ENCODE measurements at places on chromosomes 12 and 14. TPM values are rescaled to one million over a fixed set of nuclear protein-coding genes. Genes with fewer than 3 reads are reported as not detected.

- DNase-seq, result no peak
Measured at GRCh38 chr14:24322672-24323071, 11.4 kb downstream of the LTB4R start.

GRCh38 chr12:32470936-32471470 is 71.6 kb downstream of the FGD4 start:
- DNase-seq, result no peak

DNA sequence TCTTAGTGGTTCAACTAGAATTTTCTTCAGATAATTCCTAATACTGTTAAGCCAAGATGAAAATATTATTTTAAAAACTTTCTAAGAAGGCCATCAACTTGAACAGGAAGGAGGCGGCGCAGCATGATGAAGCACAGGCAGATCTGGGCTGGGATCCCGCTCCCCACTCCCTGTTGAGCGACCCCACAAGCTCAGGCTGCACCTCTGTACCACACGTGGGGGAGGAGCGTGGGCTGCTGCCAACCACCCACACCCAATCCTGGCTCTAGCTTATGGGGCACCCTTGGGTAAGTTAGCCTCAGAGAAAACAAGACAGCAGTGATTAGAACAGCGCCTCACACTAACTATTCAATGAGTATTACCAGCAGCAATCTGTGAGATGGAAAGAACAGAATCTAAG is 6.0 kb downstream of the MTERF2 start:
- DNase-seq, result no peak

DNA sequence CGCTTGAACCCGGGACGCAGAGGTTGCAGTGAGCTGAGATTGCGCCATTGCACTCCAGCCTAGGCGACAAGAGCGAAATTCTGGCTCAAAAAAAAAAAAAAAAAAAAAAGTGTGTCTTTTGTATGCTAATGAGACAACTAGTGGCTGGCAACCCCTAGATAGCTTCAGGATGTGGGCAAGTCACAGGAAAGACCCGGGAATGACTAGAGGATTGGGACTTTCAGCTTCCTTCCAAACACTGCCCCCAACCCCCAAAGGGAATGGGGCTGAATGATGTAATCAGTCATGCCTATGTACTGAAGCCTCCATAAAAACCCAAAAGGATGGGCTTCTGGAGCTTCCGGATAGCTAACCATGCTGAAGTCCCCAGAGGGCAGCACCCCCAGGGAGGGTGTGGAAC is 28.6 kb downstream of the USP44 start:
- no peak for DNase-seq

DNA sequence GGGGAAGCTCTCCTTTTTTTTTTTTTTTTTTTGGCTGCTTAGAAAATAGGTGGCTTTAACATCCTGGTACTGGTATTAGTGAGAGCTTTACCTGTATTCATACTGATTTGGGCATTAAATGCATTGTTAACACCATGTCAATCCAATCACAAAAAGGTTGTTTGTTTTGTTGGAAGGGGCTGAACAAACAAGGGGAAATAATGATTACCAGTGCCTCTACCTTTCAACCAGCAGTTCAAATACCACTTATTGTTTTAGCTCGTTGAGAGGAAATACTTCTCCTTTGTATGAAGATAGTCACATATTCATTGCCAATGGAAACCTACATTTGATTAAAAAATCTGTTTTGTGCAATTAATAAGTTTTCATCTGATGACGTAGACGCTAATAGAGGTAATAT is 72.9 kb downstream of the MIPOL1 start:
- DNase-seq, result no peak

GRCh38 chr12:23614280-23614679 is 335.2 kb downstream of the SOX5 start:
- DNase-seq, result no peak

DNA sequence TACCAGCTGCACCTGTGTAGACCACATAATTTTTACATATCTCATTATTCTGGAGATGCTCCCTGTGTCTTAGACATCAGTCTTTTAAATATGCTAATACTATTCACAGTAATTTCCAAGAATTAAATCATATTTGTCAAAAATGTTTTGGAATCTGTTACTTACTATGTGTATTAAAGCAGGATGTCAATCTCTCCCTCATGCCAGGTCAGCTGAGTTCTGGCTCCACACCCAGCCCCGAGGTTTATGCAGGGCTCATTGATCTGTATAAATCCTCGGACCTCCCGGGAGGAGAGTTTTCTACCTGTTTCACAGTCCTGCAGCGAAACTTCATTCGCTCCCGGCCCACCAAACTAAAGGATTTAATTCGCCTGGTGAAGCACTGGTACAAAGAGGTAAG is 27.9 kb downstream of the OAS2 start:
- DNase-seq, result peak; percentile 45

DNA sequence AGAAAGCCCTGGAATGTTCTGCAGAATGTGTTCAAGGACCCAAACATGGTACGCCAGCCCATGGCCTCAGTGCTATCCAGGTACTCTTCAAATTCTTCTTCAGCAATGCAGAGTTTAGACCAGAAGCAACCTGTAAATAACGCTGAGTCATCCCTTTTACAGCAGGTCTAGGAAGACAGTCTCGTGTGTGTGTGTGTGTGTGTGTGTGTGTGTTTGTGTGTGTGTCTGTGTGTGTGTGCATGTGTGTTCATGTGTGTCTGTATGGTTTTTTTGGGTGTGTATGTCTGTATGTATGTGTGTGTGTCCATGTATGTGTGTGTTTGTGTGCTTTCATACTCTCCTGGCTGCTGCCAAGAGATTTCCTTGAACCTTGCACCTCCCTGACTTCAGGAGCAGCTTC is 60.1 kb upstream of the RFX4 start:
- no peak for DNase-seq

DNA sequence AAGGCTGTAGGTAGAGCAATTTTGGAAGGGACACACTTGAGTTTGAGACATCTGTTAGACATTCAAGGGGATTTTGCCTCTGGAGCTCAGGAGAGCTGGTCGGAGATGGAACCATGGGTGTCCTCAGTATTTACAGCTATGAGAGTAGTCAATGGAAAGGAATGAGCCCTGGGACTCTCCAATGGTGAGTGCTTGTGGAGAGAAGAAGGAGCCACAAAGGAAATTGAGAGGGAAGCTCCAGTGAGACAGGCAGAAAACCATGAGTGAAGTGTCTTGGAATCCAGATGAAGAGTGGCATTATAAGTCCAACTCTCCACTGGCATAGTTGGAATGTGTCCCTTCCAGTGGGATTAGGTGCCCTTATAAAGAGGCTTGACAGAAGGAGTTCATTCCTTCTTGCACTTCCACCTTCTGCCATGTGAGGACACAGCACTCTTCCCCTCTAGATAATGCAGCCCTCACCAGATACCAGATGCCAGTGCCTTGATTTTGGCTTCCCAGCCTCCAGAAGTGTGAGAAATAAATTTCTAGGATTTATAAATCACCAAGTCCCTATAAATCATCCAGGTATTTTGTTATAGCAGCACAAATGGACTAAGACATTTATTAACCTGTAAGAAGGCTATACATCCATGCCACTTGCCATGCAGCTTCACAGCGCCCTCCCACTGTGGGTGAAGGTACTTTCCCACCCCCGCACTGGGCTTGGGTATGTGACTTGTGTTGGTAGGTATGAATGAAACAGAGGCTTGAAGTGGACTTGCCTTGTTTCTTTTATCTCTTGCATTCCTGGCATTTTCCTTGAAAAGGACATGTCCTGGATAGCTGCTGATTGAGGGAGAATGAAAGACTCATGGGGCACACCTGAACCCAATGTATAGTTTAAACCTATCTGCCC is 27.3 kb downstream of the LLPH start:
- DNase-seq, result no peak

DNA sequence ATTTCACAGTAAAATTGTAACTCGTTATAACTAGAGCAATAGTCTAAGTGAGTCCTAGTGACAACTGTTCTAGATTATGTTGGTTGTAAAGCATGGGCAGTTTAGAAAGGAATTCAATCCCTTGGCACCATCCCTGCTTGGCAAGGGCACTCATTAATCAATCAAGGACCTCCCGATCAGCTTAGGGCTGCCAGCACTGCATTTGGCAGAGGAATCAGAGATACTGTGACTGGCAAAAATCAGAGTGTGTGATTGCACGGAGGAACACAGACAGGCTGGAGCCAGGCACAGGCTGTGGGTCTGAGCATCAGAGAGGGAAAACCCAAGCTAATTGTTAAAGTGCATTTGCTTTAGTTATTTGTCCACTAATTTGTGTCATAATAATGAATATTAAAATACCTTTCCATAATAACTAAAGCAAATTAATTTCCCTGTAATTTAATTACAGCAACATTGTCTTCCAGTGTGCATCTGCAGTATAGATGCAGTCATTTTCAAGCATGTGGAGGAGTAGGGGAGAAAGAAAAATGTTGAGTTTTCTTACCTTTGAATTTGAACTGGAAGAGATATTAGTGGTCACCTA is 3.2 kb upstream of the EGLN3 start:
- no peak for DNase-seq

DNA sequence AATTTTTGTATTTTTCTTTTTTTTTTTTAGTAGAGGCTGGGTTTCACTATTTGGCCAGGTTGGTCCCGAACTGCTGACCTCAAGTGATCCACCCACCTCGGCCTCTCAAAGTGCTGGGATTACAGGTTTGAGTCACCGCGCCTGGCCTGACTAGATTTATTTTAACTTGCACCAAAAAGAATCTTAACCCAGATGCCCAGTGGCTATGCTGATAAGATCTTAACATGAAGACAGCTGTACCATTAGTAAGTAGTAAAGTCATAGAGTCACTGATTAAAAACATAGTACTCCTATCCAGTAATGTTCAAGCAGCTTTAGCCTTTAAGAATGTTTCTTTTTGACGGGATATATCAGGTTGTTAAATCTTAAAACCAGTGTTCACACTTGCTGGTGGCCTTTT is 1061.8 kb upstream of the FLRT2 start:
- DNase-seq, result no peak

GRCh38 chr14:95862243-95862642 is 14.4 kb upstream of the TUNAR start:
- DNase-seq, result no peak

DNA sequence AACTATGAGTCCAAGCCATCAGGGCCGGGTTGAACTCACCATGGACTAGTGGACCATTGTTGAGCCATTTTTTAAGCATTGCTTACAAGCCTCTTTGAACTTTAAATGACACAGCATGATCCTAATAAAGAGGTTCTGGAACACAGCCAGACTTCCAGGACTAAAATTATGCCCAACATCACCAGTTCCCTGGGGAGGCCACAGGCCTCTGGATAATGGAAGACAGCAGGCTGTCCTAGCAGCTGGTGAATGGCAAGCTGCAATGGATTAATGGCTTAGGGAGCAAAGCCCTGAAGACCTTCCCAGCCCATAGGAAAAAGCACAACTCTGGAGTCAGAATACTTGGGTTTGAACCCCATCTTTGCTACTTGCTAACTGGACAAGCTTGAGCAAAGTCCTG is 71.3 kb downstream of the FLRT2 start:
- no peak for DNase-seq

GRCh38 chr12:114263056-114263805 is 142.7 kb downstream of the TBX5 start:
- DNase-seq, result no peak

GRCh38 chr14:37114002-37114401 is 58.4 kb downstream of the SLC25A21 start:
- no peak for DNase-seq

- DNase-seq, result no peak
Measured at GRCh38 chr12:59067083-59067482, 146.8 kb upstream of the LRIG3 start.

DNA sequence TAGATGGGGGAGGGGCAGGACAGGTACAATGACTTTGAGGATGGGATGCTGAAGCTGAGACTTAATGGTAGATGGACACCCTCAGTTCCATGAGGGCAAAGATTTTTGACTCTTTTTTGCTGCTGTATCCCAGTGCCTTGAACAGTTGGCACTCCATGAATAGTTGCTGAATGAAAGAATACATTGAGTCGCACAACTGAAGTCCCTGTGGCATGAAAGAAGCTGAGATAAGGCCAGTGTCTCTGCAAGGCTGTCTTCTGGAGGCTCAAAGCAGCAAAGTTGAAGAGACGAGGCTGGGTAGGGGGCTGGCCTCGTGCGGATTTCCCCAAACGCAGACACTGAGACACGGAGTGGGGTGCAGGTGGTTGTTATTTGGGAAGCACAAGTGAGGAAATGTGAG is 179.3 kb downstream of the ADCK1 start:
- no peak for DNase-seq

DNA sequence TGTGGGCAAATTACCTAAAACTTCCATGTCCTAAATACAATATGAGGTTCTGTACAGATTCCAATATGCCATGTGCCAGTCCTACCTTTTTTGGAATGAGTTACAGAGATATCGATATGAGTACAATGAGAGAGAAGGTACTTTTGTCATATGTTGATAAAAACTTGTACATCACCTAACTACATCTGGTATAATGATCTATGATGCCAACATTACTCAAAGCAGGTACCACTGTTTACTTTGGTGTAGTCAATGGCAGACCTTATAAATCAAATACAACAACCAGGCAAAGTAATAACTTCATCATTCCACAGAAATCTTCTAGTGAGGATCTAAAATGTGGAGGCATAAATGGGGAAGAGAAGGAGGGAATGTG is 12.7 kb downstream of the TEP1 start:
- DNase-seq, result no peak

DNA sequence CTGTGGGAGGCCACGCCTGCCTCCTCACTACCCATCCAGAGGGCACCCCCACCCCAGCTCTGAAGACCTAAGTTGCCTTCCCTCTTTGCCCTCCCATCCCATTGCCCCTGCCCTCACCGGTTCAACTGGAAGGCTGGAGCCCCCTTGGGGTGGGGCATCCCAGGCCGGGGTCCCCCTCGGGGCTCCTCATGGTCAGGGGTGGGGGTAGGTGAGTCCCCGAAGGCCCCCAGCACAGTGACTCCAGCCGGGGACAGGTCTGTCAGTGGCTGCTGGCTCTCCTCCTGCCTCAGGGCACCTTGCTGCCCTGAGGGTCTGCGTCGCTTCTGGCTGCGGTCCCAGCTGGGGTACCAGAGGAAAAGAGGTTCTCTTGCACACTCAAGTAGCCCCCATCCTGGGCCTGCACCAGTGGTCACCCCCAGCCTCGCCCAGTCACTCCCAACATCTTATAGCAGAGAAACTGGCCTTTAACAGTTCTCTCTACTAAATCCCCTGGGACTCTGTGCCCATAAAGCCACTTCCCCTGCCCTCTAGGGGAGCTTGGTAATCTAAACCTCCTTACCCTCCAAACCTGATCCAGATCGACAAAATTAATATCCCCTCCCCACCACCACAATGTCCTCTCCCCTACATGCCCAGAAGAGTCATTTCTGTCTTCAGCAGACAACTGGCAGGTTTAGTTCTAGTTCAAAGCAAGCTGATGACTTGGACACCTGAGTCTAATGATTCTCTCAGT is 5.1 kb downstream of the PIANP start:
- no peak for DNase-seq

SLC38A4 gene
- total RNA-seq, result not detected

ASIC1 gene
- total RNA-seq, result not detected

TPPP2 gene
- not detected for total RNA-seq

MANSC1 gene
- total RNA-seq, result 72.1 TPM

FGD6 gene
- 2.0 TPM for total RNA-seq

SMOC1 gene
- total RNA-seq, result 16.6 TPM

SPIC gene
- not detected for total RNA-seq
